Cortex of kidney (tissue), 1 donor: ENCODE measurements at places on chromosomes 13 and 19.

- no peak for DNase-seq
Observed at GRCh38 chr13:53612200-53612599, 583.6 kb downstream of the OLFM4 start.

- DNase-seq = no peak
Observed at GRCh38 chr13:111925146-111925875, 141.6 kb upstream of the SOX1 start.

GRCh38 chr13:33111414-33112110 is 95.3 kb downstream of the KL start:
- no peak for DNase-seq

- DNase-seq = no peak
Observed at GRCh38 chr13:106917673-106918556, 350.0 kb upstream of the ARGLU1 start.

GRCh38 chr13:32415019-32415418 is 12.9 kb downstream of the N4BP2L1 start:
- DNase-seq = no peak

DNA sequence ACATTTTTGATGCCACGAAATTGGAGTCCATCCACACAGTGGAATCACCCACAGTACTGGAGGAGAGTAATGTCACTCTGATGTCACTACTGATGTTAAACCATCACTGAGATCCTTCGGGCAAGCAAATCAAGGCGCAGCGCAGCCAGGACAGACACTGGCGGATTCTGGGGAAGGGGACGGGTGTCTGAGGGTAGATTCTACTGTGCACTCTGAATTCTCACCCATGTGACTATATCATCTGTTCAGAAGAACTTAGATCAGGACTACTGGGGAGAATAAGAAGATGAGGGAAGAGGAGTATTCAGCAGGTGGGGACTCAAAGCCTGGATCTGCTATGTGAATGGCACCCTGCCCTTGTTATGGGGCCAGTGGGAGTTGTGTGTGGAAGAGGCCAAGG is 12.6 kb upstream of the SIGLEC6 start:
- DNase-seq = no peak

DNA sequence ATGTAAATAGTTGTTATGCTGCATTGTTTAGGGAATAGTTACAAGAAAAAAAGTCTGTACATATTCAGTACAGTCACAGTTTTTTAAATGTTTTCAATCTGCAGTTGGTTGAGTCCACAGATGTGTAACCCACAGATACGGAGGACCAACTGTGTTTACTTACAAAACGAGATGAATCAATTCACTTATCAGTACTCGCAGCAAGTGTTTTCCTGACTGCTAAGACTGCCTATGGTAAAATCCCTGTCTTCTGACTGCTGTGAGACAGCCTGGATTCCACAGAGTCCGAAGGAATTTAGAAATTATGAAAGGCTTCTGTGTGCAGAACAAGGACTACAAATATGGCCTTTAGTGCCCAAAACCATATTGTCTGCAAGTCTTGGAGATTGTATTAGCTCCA is 45.7 kb upstream of the C1QTNF9 start:
- DNase-seq = no peak
